ENCODE measurements at places on chromosomes 3 and 15. TPM values are rescaled to one million over a fixed set of nuclear protein-coding genes. Genes with fewer than 3 reads are reported as not detected.

- no peaks in the 10 kb centered on the region for H3K36me3 ChIP-seq
- H3K27ac ChIP-seq = peak within 1 kb of the TSS; percentile 16
- H3K4me3 ChIP-seq = peak within 1 kb of the TSS; percentile 73
- DNase-seq = peak; percentile 46
Measured at GRCh38 chr3:136818769-136819391, at the start of gene SLC35G2. Gene SLC35G2 (plus strand): TSS chr3:136819126. CDS start chr3:136854461, 35,335 bp downstream.

- peaks cover 4% of the 10 kb centered on the region for H3K27me3 ChIP-seq
- no peak for DNase-seq
- peak overlapping the region; percentile 94 for H3K27ac ChIP-seq
- peaks cover 14% of the 10 kb centered on the region for H3K36me3 ChIP-seq
- peak overlapping the region; percentile 95 for H3K4me3 ChIP-seq
Measured at GRCh38 chr15:83205725-83206324, 1.8 kb downstream of the HDGFL3 start.

- no peak for DNase-seq
- H3K4me3 ChIP-seq = no peak overlapping the region
- H3K27me3 ChIP-seq = no peaks in the 10 kb centered on the region
- peaks cover 36% of the 10 kb centered on the region for H3K36me3 ChIP-seq
- peaks cover 14% of the 10 kb centered on the region for H3K4me1 ChIP-seq
Measured at GRCh38 chr3:177071496-177072156, 125.7 kb downstream of the TBL1XR1 start.

DNA sequence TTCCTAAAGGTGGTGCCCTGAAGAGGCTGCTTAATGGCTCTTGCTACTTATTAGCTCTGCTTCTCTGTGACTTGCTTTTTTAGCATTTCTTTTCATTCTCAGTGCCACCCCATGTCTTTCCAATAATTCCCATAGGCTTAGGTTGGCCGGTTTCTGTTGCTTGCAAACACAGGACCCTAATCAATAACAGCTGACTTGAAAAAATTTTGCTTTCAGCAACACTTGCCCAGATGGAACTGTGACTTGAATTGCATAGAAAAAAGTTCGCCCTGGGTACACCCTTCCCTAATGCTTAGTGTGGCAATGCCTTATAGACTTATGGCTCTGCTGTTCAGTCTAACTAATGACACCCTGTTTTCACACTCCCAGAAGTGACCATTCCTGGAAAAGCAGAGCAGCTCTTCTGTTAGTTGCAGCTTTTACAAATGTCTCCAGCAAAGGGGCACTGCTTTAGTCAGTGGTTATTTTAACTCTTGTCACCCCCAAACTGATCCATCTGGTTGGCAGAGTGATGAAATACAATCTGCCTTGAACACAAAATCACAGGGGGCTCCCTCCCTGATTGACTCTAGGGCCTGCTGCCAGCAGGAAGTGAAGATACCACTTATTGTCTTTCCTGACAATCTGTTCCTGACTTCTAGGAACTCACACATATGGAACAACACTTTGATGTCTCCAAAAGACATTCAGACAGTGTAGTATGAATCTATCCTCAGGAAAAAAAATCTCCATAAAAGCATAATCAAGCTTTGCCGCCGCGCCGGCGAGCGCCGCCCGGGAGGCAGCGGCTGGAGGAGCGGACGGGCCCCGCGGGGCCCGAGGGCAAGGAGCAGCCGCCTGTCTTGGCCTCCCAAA is 9.7 kb upstream of the SLMAP start:
- H3K4me1 ChIP-seq = peaks cover 6% of the 10 kb centered on the region
- no peak overlapping the region for H3K4me3 ChIP-seq
- H3K36me3 ChIP-seq = no peaks in the 10 kb centered on the region
- H3K27me3 ChIP-seq = no peaks in the 10 kb centered on the region

DNA sequence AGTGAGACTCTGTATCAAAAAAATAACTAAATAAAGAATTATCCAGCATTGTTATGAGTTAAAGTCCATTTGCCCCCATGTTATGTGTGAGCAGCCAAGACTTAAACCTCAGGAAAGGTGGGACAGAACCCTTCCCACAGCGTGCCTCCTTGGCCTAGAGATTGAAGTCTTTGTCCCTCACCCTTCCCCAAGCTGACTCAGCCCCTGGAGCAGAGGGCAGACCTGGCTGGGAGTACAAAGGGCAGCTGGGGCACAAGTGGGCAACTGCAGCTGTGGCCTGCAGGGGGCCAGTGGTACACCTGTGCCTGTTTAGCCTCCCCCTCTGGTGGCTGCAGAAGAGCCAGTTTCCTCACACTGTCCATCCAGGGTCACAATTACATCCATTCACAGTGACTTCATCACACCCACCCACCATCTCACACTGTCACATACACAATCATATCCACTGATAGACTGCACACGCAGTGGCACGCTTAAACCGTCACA is 940 bp upstream of the ACY1 start:
- no peaks in the 10 kb centered on the region for H3K27me3 ChIP-seq
- peak overlapping the region; percentile 93 for H3K27ac ChIP-seq
- peak overlapping the region; percentile 96 for H3K4me3 ChIP-seq
- DNase-seq = peak; percentile 57

- no peak overlapping the region for H3K27ac ChIP-seq
- H3K4me1 ChIP-seq = peaks cover under 1% of the 10 kb centered on the region
- H3K27me3 ChIP-seq = no peaks in the 10 kb centered on the region
- no peak overlapping the region for H3K4me3 ChIP-seq
- H3K36me3 ChIP-seq = peaks cover 26% of the 10 kb centered on the region
Measured at GRCh38 chr3:48492461-48493202, 11.3 kb downstream of the SHISA5 start.

DNA sequence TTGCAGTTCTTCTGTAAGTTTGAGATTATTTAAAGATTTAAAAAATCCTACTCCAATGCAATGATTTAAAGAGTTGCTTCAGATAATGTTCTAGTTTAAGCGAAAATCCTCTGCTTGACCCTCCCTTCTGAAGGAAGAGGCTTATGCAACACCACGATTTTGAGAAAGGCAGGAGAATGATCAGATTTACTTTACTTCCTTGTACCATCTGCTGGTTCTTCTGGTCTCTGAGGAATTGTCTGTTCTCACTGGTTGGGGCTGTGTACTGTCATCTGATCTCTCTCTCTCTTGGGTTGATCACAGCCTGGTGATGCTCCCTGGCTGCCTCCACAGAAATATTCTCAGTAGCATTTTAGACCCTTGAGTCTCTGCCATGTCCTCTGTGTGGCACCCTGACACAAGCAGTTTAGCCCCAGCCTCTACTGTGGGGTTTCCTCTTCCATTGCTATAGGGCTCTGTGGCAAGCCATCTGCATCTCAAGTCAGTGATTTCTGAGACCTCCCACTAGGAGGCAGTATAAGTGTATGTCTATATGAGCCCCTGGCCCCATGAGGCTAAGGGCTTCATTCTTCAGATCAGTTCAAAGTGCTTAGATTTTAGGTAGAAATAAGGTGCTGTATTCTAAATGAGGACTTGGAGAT is 50.8 kb upstream of the PLAAT1 start:
- no peak for DNase-seq
- H3K4me3 ChIP-seq = no peak overlapping the region
- H3K36me3 ChIP-seq = no peaks in the 10 kb centered on the region
- H3K27ac ChIP-seq = no peak overlapping the region

DNA sequence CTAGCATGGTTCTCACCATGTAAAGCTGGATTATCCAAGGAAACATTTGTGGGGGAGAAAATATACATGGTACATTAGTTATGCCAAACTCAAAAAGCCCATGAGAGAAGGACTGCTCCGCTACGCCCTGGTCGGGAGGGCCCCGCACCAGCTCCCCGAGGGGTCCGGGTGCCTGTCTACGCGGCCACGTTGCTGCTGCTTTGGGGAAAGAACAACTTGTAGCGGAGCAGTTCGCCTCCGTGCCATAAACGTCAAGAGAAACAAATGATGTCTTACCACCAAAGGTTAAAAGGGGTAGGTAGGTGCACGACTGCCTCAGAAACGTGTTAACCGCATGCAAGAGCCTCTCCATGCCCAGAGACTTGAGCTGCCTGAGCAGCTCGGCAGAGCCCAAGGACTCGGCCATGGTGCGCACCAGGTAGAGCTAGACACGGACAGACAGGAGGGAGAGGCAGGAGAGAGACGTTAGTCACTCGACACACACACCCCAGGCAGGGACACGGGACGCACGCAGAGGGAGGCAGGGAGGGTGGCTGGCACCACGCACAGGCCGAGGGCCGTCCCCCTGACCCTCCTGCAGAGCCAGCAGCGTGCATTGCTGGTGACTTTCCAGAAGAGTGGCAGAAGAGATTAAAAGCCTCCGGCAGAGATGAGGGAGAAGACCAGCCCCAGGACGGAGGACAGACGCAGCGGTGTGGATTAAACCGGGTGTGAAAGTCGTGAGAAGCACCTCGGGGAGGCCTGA is 63.4 kb downstream of the CYFIP1 start:
- no peaks in the 10 kb centered on the region for H3K4me1 ChIP-seq
- H3K36me3 ChIP-seq = no peaks in the 10 kb centered on the region
- no peak for DNase-seq
- H3K27ac ChIP-seq = no peak overlapping the region

DNA sequence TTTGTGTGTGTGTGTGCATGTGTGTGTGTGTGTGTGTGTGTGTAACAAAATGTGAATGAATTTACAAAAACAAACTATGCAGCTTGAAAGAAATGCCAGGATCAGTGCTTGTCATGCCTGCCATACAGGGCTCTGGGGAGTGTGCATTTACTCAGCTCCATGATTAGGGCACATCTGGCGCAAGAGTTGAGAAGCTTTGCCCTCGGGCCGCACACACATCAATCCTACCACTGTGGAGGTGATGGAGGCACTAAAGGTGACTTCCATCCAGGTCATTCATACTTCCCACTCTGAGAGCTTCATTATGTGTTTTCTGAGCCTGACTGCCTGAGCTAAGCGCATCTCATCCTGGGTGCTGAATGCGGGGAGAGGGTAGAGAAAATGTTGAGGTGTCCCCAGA is 72.0 kb upstream of the ZBED2 start:
- DNase-seq = no peak
- H3K36me3 ChIP-seq = peaks cover 64% of the 10 kb centered on the region
- H3K4me1 ChIP-seq = peaks cover 65% of the 10 kb centered on the region
- H3K4me3 ChIP-seq = peak overlapping the region; percentile 38
- H3K27ac ChIP-seq = peak overlapping the region; percentile 93

GRCh38 chr15:78055919-78056713 is 21.4 kb downstream of the TBC1D2B start:
- H3K4me1 ChIP-seq = peaks cover 90% of the 10 kb centered on the region
- H3K27ac ChIP-seq = peak overlapping the region; percentile 82
- no peaks in the 10 kb centered on the region for H3K27me3 ChIP-seq
- DNase-seq = no peak
- H3K36me3 ChIP-seq = peaks cover 53% of the 10 kb centered on the region

CTXN2 gene
- total RNA-seq = not detected

LCTL gene
- not detected for total RNA-seq

CORO2B gene
- not detected for total RNA-seq

GRCh38 chr15:48516121-48516520 is 129.4 kb downstream of the FBN1 start:
- no peak overlapping the region for H3K4me3 ChIP-seq
- H3K27me3 ChIP-seq = no peaks in the 10 kb centered on the region
- H3K36me3 ChIP-seq = no peaks in the 10 kb centered on the region
- H3K4me1 ChIP-seq = no peaks in the 10 kb centered on the region
- DNase-seq = no peak

- peaks cover 45% of the 10 kb centered on the region for H3K4me1 ChIP-seq
- H3K36me3 ChIP-seq = peaks cover 15% of the 10 kb centered on the region
- H3K27ac ChIP-seq = peak overlapping the region; percentile 81
- H3K27me3 ChIP-seq = no peaks in the 10 kb centered on the region
- no peak for DNase-seq
- H3K4me3 ChIP-seq = peak overlapping the region; percentile 64
Measured at GRCh38 chr3:171491361-171491760, 31.2 kb upstream of the TNIK start.

- no peak for DNase-seq
- peaks cover 41% of the 10 kb centered on the region for H3K27me3 ChIP-seq
- H3K27ac ChIP-seq = no peak overlapping the region
- H3K4me3 ChIP-seq = no peak overlapping the region
- no peaks in the 10 kb centered on the region for H3K36me3 ChIP-seq
Measured at GRCh38 chr15:68543165-68544008, 35.4 kb upstream of the CORO2B start.

BFSP2 gene
- total RNA-seq = 0.42 TPM

CCR1 gene
- 41.4 TPM for total RNA-seq

- H3K27me3 ChIP-seq = peaks cover 32% of the 10 kb centered on the region
- no peaks in the 10 kb centered on the region for H3K4me1 ChIP-seq
- H3K36me3 ChIP-seq = no peaks in the 10 kb centered on the region
- no peak overlapping the region for H3K27ac ChIP-seq
- no peak for DNase-seq
- no peak overlapping the region for H3K4me3 ChIP-seq
Measured at GRCh38 chr15:45347033-45347432, 31.3 kb downstream of the GATM start.

BTD gene
- 7.1 TPM for total RNA-seq

ZNF774 gene
- total RNA-seq = 0.60 TPM

- H3K4me3 ChIP-seq = no peak overlapping the region
- H3K27ac ChIP-seq = no peak overlapping the region
- H3K27me3 ChIP-seq = no peaks in the 10 kb centered on the region
- H3K4me1 ChIP-seq = peaks cover 6% of the 10 kb centered on the region
Measured at GRCh38 chr15:66567897-66568296, 2.1 kb upstream of the LCTL start.

KBTBD13 gene
- not detected for total RNA-seq

GRCh38 chr3:180430896-180431295 is 171.1 kb upstream of the TTC14 start:
- H3K27me3 ChIP-seq = no peaks in the 10 kb centered on the region
- no peak for DNase-seq
- no peaks in the 10 kb centered on the region for H3K4me1 ChIP-seq
- H3K4me3 ChIP-seq = no peak overlapping the region
- H3K36me3 ChIP-seq = no peaks in the 10 kb centered on the region
- H3K27ac ChIP-seq = no peak overlapping the region

DISP2 gene
- total RNA-seq = 0.82 TPM

GRCh38 chr15:38755718-38756117 is 191.1 kb upstream of the RASGRP1 start:
- DNase-seq = no peak
- no peak overlapping the region for H3K4me3 ChIP-seq
- no peaks in the 10 kb centered on the region for H3K36me3 ChIP-seq
- H3K4me1 ChIP-seq = no peaks in the 10 kb centered on the region
- no peak overlapping the region for H3K27ac ChIP-seq

- H3K27me3 ChIP-seq = peaks cover 24% of the 10 kb centered on the region
- no peak for DNase-seq
- peaks cover 17% of the 10 kb centered on the region for H3K36me3 ChIP-seq
- H3K4me3 ChIP-seq = no peak overlapping the region
Measured at GRCh38 chr3:125057186-125057850, 1.5 kb upstream of the HEG1 start.

DNA sequence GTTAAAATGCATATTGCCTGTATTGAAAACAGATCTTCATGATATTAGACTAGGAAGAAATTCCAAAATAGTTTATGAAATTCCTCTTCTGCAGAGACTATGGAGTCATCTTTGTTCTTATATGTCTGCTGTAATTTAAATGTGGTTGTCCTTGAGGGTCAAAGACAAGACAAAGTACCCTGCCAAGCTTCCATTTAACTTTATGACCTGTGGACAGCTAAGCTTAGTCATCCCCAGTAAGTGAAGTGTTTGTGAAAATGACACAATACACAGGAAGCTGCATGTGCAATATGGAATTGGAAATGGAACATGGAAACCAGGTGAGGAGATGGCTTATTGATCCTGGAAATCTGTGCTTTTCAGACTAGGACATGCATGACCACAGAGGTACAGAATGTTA is 68.5 kb upstream of the GBE1 start:
- H3K36me3 ChIP-seq = no peaks in the 10 kb centered on the region
- H3K4me3 ChIP-seq = no peak overlapping the region
- no peaks in the 10 kb centered on the region for H3K4me1 ChIP-seq
- no peaks in the 10 kb centered on the region for H3K27me3 ChIP-seq
- no peak overlapping the region for H3K27ac ChIP-seq

GRCh38 chr15:68364028-68364659 is 67.8 kb downstream of the ITGA11 start:
- no peak overlapping the region for H3K27ac ChIP-seq
- no peak overlapping the region for H3K4me3 ChIP-seq
- H3K36me3 ChIP-seq = no peaks in the 10 kb centered on the region
- peaks cover 6% of the 10 kb centered on the region for H3K27me3 ChIP-seq
- peaks cover 12% of the 10 kb centered on the region for H3K4me1 ChIP-seq
- DNase-seq = no peak

Measured in activated CD8-positive, alpha-beta T cell treated with anti-CD3 and anti-CD28 coated beads, Interleukin-2, amount 10 ng/mL, durations not matched to agents 7 days and 5 days (primary cell).